ENCODE measurements at places on chromosomes 7 and 10.

- peak; percentile 60 for DNase-seq
These were observed 22.6 kb downstream of the SEPTIN7 start for GRCh38 chr7:35823440-35823839.

DNA sequence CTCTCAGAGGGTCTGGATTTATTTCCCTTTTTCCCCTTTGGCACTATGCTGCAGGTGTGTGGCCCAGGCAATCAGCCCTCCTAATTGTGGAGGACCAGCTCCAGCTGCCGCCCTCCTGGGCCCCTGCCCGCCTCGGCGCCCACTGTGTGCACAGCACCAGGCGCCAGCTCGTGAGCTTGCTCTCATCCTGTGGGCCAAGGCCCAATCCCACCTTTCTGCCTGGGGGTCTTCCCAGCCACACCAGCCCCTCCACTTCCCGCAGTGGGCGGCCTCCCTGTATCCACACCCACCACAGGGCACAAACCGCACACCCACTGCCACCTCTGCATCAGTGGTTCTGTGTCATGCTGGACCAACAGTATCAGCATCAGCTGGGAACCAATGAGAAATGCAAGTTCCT, 25.5 kb upstream of the SLIT1 start:
- no peak for DNase-seq

GRCh38 chr7:150567871-150568301, 696 bp downstream of the GIMAP4 start:
- no peak for DNase-seq

DNA sequence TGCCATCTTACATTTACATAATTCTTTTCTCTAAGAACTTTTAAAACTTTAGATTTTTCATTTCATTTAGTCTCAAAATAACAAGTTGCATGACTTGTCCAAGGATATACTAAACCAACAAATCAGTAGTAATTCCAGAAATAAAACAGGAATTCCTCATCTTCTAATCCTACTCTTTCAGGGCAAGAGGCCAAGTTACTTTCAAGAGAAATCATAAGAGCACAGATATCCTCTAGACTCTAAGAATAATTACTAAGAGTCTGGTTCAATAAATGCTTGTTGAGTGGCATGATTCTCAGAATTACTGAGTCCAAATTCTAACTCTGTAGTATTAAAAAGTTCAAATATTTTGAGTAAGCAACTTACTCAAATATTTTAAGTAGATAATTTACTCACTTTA, 12.9 kb downstream of the PDZD8 start:
- no peak for DNase-seq

GRCh38 chr10:118473305-118473960, 122.0 kb downstream of the PRLHR start:
- no peak for DNase-seq

- DNase-seq: no peak
These were observed 227.5 kb downstream of the TEX36 start for GRCh38 chr10:125455431-125455830.

DNA sequence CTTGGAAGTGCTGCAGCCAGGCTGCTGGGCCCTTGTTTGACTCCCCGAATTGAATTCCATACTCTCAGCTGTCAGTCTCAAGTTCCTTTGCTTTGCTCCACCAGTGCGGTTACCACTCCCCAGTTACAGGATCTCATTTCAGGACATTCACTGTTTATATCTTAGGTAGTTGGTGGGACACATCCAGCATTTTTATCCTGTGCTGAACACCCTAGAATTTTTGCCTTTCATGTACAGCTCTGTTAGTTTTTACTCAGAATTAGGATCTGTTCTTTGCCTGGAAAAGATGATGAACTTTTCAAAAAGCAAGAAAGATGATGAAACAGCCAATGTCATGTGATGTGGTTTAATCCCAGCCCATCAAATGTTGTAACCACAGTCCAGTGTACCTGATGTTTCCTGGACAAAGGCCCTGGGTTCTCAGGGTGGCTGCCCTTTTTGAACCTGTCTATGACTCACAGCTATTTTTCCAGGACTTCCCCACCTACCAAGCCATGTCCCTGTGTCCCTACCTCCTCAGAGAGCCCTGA, 149.7 kb downstream of the NOC3L start:
- peak; percentile 13 for DNase-seq

DNA sequence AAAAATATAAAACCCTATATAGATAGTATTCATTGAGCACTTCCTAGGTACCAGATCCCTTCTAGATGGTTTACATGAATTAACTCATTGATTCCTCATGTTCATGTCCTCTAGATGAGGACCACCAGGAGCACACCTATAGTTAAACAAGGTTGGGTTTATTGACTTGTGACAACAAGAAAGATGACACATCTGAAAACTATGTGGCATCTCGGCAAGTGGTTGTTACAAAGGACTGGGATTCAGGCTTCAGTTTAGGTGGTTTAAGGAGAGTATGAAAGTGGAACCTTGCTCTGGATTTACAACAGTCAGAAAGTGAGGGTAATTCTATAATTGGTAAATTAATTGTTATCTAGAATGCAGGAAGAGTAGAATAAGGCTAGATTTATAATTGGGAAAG, 99.0 kb upstream of the PHF14 start:
- peak; percentile 18 for DNase-seq

- no peak for DNase-seq
These were observed 32.4 kb downstream of the TRIM8 start for GRCh38 chr10:102676534-102677315.

GRCh38 chr7:25911738-25912607, 240.0 kb upstream of the NFE2L3 start:
- no peak for DNase-seq

DNA sequence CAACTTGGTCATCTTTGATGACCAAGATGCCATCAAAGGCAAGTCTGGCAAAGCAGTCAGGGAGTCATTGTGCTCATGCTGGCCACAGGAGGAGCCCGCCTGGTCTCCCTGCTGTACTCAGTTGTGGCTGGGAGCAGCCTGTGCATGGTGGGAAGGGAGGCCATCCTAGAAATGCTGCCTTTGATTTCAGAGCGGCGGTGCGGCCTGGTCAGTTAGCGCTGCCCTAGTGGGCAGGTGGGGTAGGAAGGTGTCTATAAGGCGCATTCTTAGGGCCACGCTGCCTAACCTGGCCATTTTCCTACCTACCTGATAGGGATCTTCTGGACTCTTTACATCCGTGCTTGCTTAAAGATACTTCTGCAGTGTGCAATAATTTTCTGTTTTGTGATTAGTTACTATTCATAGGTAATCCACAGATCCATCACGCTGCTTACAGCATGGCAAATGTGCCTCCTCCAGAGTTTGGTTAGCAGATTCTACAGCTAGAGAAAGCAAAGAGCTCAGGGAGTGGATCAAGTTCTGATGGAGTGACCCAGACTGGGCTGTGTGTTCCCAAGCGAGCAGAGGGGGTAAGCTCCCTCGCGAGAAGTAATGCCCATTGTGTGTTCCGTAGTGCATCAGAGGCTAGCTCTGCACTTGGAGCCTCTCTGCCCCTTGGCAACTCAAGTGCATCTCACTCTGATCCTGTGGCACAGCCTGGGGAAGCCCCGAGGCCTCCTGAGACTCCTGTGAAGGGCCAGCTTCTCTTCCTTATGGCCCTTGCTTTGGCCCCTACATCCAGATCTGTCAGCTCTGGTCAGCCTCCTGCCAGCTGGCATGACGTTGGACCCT, 970.1 kb upstream of the ZNF722 start:
- DNase-seq: no peak

GRCh38 chr7:129845972-129846327, 106.8 kb downstream of the UBE2H start:
- peak; percentile 92 for DNase-seq

GRCh38 chr7:29105752-29106668, 40.3 kb downstream of the CPVL start:
- peak; percentile 65 for DNase-seq

GRCh38 chr7:96598421-96598820, 111.2 kb downstream of the SEM1 start:
- no peak for DNase-seq

GRCh38 chr10:13473986-13474385, 54.8 kb downstream of the BEND7 start:
- no peak for DNase-seq

GRCh38 chr10:99418910-99419624, 11.4 kb downstream of the GOT1 start:
- no peak for DNase-seq

GRCh38 chr10:47299611-47300428, at the start of gene GDF10:
Gene GDF10, plus strand, starts transcription at chr10:47300197. Its CDS starts 455 bp downstream, at chr10:47300652.
- DNase-seq: no peak

DNA sequence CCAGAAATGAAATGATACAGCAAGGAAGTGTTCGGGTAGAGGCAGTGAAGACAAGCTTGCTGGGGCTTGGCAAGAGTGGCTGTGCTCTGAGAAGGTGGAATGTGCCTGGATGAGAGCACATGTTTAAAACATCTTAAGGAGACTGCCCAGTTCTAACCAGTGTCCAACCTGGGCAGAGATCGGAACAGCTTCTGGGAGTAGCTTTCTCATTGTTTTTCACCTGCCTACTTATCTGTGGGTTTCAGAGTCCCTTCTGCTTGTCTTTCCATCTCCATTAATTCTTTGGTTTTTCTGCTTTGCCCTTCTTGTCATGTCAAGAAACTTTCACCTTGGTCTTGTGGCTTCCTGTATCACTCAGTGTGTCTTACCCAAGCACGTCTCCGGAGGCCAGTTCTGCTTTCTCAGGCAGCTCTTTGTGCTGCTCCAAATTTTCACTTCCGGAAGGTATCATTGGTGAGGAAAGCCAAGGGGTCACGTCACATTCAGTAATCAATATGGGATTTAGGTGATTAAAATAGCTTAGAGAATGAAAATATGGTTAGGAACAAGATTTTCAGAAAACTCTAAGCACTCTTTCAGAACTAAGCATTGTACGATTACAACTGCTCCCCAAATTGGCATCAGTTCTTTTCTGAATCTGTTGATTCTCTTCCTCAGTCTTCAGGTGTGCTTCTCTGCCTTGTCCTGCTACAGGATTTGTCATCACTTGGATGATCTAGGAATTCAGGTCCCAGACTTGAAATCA, 5.5 kb upstream of the LAMB4 start:
- no peak for DNase-seq

GRCh38 chr10:118002581-118002980, 44.2 kb downstream of the RAB11FIP2 start:
- peak; percentile 29 for DNase-seq

GRCh38 chr10:36491926-36492325, 633.5 kb upstream of the ANKRD30A start:
- no peak for DNase-seq

DNA sequence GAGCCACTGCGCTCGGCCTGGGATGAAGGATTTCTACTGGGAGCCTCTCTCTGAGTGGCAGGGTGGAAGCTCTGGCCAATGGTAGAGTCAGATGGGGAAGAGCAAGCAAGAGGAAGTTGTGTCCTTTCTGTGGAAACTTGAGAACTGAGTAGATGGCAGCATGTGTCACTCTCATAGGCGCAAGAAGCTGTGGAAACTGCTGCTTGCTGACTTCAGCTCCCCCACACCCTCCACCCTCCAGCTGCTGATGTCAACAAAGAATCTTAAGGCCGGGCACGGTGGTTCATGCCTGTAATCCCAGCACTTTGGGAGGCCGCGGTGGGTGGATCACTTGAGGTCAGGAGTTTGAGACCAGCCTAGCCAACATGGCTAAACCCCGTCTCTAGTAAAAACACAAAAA, 39.8 kb upstream of the SRGN start:
- DNase-seq: peak; percentile 67

DNA sequence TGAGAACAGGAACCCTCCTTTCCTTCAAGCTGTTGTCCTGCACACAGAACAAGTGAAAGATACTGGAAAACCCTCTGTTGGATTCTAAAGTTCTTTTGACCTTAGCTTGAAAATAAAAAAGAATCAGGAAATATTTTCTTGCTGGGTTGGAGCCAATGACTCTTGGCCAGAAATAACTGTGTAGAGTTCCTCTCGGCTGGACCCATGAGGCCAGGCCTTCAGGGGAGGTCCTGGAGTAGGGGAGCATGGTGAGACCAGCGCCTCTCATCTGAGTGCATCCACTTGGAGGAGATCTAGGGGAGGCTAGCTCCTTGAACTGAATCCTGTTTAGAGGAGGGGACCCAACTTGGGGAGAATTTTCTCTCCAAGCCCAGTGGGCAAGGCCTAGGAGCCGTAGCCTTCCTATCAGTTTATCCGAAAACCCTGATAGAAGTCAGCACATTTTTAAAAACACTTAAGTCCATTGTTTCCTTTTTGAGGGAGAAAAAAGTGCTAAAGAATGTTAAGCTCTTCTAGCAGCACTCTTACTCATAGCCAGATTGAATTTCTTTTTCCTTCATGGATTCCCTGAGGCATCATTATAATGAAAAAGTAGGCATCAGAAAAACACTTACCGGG, 635.7 kb upstream of the ANKRD30A start:
- DNase-seq: peak; percentile 89

DNA sequence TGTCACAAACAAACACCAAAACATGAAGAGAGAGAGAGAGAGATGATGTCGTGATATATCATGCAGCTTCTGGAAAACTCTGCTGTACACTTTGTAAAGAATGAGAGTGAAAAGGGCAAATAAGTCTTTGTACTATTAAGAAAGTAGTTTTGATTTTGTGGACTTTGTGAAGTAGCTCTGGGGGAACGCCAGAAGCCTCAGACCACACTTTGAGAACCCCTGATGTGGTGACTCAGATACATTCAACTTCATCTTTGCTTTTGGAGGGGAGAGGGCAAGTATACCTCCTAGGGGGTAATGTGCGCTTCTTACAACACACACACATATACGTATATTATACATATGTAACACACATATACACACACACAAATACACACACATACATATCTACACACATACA, 84.3 kb downstream of the GALNT17 start:
- no peak for DNase-seq

GRCh38 chr10:121577568-121577967, 20.7 kb downstream of the FGFR2 start:
- DNase-seq: peak; percentile 47

DNA sequence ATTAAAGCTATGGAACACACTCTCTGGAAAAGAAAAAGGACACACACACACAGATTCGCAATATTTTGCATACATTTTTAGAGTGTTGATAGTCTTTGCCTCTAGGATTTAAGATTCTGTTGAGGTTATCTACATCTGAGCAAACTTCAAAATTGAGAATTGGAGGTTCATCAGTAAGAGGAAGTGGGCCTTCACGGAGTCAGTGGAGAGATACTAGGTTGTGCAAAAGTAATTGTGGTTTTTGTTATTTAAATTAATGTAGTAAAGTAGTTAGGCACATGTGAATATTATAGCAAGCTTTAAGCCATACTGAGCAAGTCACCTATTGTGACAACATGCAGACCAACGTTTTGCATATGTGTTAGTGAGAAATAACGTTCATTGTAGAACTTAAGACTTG, 19.8 kb upstream of the NXPH1 start:
- no peak for DNase-seq

DNA sequence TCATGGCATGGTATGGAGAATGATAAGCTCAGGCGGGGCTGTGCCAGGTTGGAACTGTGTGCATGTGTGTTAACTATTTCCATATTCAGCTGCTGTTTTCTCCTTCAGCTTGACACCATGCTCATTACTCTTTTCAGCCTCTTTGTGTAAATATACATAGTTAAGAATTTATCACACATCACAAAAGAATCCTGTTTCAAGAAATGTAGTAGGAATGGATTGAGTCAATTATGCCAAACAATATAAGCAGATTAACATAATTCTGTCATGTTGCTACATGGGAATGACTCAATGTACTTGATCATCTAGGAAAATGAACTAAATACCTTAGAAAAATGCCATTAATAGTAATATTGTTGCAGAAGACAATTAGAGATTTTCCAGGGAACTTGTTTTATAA, 687.4 kb downstream of the PARD3 start:
- peak; percentile 81 for DNase-seq

- no peak for DNase-seq
These were observed 157.5 kb upstream of the PDE1C start for GRCh38 chr7:32227746-32228145.

Data from bronchial epithelial cell (primary cell).